ENCODE measurements at places on chromosomes 3 and 15. TPM values are rescaled to one million over a fixed set of nuclear protein-coding genes. Genes with fewer than 3 reads are reported as not detected.
A peak's percentile ranks its signal among the peaks of the same experiment; 100 is the strongest.

Gene CCDC54
- not detected for polyA plus RNA-seq

- DNase-seq, result peak; percentile 81
These were observed 51.8 kb upstream of the GATM start for GRCh38 chr15:45429941-45430792.

DNA sequence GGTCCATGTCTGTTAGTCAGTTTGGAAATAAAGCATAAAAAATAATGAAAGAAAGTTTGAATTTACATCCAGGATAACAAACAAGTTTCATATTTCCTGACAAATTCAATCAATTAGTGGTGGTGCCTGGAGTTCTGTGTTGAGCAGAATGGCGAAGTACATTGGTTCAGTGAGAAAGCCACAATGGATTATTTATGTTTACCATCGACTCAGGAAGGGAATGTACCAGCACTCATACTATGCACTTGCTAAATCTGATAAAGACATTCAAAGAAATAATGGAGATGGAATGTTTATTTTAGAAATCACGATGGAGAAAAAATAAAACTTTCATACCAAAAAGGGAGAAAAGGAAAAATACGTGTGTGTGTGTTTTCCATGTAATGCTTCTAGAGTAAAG is 45.3 kb upstream of the MME start:
- no peak for DNase-seq

GRCh38 chr3:127679534-127680145 is 6.9 kb downstream of the ABTB1 start:
- DNase-seq, result peak; percentile 61

- no peak for DNase-seq
These were observed 45.9 kb upstream of the PGPEP1L start for GRCh38 chr15:99053380-99054024.

Gene IVD
- polyA plus RNA-seq, result 16.4 TPM

DNA sequence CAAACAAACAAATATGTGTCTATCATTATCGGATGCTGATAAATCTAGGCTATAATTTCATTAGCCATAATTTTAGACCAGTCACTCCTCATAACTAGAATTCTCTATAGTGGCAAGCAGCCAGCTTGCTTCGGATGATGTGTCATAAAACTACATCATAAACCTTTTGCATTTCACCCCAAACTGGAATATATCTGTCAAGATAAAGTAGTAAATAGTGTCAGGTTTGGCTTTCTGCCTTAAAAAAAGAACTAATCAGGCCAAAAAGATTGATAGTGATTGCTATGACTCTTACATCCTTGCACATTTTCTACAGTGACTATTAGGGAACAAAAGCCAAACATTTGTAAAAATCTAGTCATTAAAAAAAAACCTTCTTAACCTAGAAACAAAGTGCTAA is 51.0 kb downstream of the DPPA2 start:
- DNase-seq, result no peak

Gene ALAS1
- polyA plus RNA-seq, result 14.4 TPM

DNA sequence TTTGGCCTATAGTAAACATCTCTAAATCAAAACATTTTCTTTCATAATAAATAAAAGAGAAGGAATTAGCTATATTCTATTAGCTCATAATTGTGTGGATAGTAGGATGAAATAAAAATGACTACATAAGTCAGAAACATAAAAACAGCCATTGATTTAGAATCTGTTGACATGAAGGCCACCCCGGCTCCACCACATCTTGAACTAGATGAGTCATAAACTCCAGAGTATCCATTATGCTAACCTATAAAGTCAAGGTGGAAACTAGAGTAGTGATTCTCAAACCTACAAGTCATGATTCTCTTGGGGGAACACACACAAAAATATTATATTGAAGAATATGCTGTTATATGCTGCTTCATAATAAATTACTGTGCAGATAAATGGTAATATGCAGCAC is 831.0 kb downstream of the TUSC7 start:
- no peak for DNase-seq

Gene SLC12A1
- polyA plus RNA-seq, result 0.23 TPM

DNA sequence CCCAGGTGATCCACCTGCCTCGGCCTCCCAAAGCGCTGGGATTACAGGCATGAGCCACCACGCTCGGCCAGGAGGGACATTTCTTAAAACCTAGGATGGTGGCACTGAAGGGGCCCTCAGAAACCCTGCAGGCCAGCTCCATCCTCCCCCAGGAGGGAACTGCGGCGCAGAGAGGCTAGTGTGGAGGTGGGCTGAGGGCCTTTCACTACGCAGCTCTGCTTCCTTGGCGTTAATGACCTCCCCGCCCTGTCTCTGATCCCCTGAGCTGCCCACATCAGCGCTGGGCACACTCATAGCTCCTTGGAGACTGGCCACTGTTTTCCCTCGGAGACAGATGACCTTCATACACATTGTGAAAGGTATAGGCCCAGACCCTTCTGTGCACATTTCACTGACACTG is 46.2 kb upstream of the MAGEF1 start:
- DNase-seq, result peak; percentile 37

DNA sequence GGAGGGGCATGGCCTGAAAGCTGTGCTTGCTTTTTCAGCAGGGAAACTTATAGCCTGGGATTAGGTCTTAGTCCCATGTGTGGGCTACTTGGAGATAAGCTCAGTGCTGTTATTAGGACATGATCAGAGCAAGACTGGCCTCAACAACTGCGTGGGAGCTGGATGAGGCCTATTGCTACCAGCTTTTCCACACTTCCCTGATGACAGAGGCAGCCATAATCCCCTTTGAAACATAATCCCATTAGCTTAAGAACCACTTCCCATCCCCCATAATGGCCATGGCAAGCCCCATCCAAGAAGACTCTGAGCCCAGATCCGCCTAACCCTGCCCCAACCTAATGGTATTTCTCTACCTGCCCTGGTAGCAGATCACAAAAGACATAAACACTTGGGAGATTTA is 26.6 kb upstream of the GK5 start:
- no peak for DNase-seq

GRCh38 chr3:182028081-182028480 is 316.4 kb downstream of the SOX2 start:
- no peak for DNase-seq

Measured in aorta (tissue), 5 donors.